NCI-H69 (cell line): ENCODE measurements at places on chromosomes 3 and 15.

DNA sequence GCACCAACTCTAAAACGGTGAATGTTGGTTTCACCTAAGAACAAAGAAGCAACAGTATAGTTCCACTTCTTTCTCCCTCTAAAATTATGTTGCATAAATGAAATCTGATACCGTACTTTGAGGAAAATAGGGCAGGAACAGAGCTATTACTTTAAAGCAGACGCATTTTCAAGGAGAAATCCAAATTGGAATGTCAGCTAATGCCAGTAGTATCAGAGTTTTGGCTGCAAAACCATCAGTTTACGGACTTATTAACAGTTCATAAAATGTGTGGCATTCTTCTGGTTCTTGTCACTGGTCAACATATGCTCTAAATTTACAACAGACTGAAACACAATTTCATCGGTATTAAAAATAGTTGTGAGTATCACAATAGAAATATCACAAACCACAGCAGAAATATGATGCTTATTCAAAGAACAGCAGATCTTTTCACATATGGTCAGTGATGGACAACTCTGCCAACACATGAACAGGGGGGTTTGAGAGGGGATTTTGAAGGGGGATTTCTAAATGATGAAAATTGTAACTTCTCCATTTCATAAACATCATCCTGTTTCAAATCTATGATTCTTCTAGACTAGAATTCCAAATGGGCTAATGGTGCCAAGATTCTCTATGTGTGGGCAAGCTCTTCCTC lies 38.7 kb upstream of the ROBO2 start:
- no peak for DNase-seq

GRCh38 chr3:16140894-16141285 lies 33.6 kb upstream of the GALNT15 start:
- no peak for DNase-seq

GRCh38 chr3:126621627-126622345 lies 33.1 kb downstream of the TXNRD3 start:
- no peak for DNase-seq

DNA sequence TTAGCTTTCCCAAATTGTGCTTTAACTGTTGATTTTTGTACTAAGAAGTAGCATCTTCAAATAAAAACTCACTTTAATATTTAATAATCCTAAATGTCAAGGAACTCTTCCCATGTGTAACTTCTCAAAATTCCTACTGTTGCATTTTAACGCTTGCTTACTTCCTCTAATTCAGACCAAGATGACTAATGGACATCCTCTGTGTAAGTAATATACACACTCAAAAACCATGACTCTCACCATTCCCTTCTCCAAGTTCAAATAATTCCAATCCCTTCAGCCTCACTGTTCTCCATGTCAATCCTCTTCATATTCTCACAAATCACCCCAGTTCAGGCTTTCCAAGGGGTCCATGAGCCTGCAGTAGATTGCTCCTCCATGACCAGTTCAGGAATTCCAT lies 13.0 kb downstream of the MRPL46 start:
- DNase-seq = no peak

GRCh38 chr3:4949659-4950058 lies 29.6 kb upstream of the BHLHE40 start:
- no peak for DNase-seq

- DNase-seq = peak; percentile 73
Measured at GRCh38 chr3:72510247-72510646, 338.0 kb downstream of the SHQ1 start.

- DNase-seq = no peak
Measured at GRCh38 chr15:50082066-50082465, 37.0 kb downstream of the ATP8B4 start.

DNA sequence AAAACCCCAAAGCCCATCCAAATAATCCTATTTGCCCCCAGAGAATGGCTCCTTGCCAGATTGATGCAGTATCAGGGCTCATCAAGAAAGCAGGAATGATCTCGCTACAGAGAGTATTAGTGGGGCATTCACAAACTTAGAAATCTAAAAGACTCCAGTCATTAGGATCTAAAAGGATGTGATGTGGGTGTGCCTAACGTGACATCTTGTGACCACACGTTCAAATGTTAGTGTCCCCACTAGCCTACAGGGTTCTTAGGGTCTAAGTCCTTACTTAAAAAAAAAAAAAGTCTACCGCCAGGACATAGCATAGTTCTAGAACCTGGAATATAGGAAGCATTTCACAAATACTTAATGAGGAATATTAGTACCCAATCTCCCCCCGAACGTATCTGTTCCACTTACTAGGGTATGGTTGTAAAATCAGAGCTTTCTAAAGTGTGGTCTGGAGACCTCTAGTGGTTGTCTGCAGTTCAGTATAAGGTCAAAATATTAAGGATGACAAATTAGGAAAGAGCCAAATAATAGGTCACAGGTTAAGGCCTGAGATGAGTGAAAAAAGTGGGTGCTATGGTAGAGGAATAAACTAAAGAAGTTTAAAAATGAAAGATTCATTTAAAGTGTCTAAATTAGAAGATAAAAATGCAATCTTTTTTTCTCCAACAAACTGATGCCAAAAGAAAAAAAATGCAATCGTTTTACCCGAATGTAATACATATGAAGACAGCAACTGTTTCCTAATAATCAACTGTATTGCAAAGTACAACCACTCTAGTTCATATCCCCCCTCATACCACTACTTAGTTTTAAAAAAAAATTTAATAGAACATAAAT lies 4.2 kb upstream of the CHRM5 start:
- DNase-seq = peak; percentile 54

- peak; percentile 50 for DNase-seq
Measured at GRCh38 chr15:34336991-34337556, 507 bp downstream of the SLC12A6 start.

GRCh38 chr3:126300761-126301481 lies 56.3 kb downstream of the KLF15 start:
- no peak for DNase-seq

- DNase-seq = no peak
Measured at GRCh38 chr3:49257187-49257586, 19.8 kb downstream of the C3orf62 start.

DNA sequence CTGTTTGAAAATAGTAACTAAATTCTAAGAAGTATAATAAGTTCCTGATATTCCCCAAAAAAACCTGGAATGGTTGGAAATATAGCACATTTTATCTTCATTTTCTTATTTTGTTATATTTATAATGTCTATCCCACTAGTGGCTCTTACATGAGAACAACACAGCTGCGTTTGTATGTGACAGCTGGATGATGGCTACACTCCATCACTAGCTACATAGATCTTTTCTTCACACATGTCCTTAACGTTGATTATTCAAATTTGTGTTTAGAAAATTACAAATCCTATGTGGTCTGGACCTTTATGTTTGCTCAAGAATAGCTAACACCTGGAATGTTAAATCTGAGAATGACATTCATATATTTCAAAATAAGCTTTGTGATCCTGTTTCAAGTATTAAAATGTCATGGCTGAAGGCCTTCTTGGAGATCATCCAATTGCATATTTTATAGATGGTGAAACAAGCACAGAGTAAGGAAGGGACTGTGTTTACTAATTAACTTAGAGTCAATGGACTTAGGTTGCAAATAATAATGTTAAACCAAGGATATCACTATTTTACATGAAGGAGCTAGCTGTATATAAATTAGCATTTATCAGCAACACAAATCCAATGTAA lies 60.8 kb downstream of the ATP13A5 start:
- no peak for DNase-seq

GRCh38 chr3:193844472-193844871 lies 251.5 kb downstream of the OPA1 start:
- DNase-seq = no peak
